AG08396 (cell line): ENCODE measurements at places on chromosomes 2 and 18.
A peak's percentile ranks its signal among the peaks of the same experiment; 100 is the strongest.

GRCh38 chr2:129233751-129234406 is 745.6 kb upstream of the RAB6C start:
- DNase-seq = no peak

- DNase-seq = no peak
Measured at GRCh38 chr2:138782383-138782782, 2.2 kb upstream of the NXPH2 start.

DNA sequence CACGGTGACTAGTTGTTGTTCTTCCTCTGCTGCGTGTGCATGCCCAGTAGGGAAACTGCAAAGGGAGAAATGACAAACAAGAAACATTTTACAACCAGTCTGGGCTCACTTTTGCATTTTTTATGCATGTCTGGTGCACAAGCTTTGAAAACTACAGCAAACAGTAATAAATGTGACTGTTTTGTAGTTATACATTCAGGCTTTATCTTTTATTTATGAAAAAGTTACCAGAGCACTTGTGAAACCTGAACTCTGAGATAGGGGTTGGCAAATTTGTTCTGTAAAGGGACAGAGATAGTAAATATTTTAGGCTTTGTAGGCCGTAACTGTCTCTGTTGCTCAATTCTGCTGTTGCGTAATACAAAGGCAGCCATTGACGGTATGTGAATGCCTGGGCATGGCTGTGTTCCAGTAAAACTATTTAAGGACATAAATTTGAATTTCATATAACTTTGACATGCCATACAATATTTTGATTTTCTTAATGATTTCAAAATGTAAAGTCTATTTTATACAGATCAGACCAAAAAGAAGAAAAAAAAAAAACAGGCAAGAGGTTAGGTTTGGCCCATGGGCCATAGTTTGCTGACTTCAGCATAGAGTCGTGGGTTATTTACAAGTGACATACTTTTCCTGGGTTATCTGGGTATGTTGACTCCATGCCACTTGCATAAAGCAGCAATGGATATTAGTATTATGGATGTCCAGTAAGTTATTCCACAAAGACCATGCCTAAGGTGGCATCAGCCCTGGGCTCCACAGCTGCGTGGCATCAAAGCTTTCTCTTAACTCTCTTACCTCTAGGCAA is 53.6 kb upstream of the EML6 start:
- DNase-seq = peak; percentile 35

GRCh38 chr2:100260712-100261620 is 61.3 kb downstream of the LONRF2 start:
- DNase-seq = peak; percentile 75

DNA sequence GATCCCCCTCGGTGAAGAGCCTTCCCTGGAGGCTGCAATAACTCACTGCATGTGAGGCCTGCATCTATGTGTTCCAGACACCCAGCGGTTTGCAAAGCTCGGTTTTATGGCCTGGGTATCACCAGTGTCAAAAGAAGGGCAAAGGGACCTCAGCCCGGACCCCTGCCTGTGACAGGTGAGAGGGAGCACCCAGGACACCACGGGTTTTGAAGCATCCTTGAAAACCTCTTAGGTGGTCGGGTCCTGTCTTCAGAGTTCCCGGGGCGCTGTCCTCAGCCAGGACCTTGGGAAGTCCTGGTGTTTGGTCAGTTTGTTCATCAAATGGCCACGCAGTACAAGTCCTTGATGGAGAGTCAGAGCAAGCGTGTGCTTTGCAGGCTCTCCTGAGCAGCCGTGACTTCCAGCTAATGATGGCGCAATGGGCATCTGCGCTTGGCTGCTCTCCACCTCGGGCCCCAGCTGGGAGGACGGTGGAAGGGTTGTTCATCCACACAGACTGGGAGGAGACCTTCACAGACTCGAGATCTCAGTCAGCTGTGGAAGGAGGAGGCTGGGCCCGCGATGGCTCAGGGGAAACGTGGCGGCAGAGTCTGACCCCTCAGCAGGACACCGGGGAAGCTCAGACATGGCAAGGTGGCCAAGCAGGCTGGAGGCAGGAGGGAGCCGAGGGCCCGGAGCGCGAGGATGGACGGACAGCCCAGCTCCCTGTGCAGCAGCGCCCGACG is 113.1 kb upstream of the GPC1 start:
- no peak for DNase-seq

- DNase-seq = no peak
Measured at GRCh38 chr2:241041589-241042158, 43.3 kb downstream of the SNED1 start.

DNA sequence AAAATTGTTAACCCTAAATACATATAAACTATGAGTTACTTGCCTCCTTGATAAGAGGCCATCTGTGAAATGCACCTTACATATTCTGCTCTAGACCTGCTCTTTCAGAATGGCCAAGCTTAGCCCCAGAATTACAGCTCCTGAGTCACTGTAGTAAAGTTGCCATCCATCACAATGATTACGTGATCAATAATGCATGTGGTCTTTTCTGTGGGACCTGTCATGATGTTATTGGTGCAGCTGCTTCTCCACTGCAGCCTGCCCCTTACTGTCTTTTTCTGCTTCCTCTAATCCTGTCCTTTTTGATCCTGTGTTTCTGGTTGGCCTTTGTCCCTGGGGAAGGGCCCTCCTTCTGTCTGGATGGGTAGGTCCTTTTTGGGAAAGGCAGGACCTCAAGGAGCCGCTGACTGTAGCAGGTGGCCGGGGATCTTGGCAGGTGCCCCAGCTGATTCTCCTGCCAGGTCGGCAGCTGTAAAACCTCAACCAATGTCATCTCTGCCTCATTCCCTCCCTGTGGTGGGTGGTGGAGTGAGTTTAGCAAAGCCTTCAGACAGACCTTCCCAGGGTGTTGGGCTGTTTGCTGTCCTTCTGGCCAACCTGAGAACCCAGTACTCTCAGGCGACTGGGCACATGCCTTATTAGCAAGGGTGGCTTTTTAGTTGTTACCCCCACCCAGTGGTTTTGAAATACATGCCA is 126.2 kb upstream of the EML6 start:
- no peak for DNase-seq
